CD14-positive monocyte (primary cell): ENCODE measurements at places on chromosomes 7 and 10.

DNA sequence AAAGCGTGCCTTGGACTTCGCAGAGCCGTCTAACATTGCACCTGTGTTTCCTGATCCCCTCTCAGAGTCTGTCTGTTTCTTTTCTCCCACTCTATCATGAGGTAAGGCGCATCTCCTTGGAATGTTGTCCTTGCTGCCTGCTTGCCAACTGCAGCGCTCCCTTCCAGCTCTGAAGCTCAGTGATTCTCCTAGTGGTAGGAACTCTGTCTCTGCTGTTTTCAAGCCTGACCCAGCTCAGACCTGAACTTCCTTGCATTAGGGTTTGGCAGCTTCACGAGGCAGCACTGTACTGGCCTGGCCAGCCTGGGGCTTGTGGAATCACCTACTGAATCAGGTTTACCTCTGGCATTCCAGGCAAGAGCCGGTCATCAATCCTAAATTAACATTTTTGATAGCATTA lies 123.9 kb downstream of the CREB5 start:
- no peak for DNase-seq

GRCh38 chr10:69014171-69014570 lies 25.6 kb downstream of the KIFBP start:
- peak; percentile 40 for DNase-seq

GRCh38 chr10:25828475-25828874 lies 105.6 kb upstream of the MYO3A start:
- no peak for DNase-seq

DNA sequence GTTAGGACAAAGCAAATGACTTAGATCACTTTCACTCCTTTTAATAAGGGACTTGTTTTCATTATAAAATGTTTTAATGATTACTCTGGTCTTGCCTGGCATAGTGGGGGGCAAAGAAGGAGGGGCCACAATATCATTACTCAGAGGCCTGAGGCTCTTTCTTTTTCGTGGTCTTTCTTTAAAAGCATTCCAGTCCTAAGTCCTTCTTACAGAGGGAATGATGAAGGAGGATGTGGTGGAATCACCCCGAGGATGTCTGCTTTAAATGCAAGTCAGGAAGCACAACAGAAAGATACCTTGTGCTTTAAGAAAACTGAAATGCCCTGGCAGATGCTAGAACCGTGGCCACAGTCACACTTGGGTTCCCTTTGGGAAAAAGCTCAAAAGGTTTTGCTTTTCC lies 379.1 kb downstream of the INHBA start:
- no peak for DNase-seq

- DNase-seq, result no peak
Observed at GRCh38 chr10:8224591-8224990, 170.1 kb downstream of the GATA3 start.

GRCh38 chr10:4234661-4235060 lies 449.7 kb upstream of the KLF6 start:
- no peak for DNase-seq

DNA sequence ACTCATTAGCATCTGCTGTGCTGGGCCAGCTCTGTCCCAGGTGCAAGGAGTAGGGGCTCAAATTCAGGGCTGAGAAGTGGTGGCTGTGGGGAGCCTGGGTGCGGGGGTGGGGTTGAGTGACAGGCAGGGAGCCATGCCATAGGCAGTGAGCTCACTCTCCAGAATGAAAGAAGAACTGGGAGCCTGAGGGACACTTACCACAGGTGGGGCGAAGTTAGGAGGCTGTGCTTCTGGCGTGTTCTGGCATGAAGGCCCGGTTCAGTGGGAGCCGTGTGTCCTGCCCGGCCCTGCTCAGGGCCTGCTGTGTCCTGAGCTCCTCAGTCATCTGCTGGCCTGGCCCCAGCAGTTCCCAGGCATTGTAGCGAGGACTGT lies 62.5 kb downstream of the MKI67 start:
- no peak for DNase-seq

- no peak for DNase-seq
Observed at GRCh38 chr7:42241424-42241823, 4.4 kb upstream of the GLI3 start.

- no peak for DNase-seq
Observed at GRCh38 chr10:57898231-57898630, 369.5 kb downstream of the IPMK start.

- no peak for DNase-seq
Observed at GRCh38 chr7:53446170-53446569, 410.7 kb downstream of the POM121L12 start.

DNA sequence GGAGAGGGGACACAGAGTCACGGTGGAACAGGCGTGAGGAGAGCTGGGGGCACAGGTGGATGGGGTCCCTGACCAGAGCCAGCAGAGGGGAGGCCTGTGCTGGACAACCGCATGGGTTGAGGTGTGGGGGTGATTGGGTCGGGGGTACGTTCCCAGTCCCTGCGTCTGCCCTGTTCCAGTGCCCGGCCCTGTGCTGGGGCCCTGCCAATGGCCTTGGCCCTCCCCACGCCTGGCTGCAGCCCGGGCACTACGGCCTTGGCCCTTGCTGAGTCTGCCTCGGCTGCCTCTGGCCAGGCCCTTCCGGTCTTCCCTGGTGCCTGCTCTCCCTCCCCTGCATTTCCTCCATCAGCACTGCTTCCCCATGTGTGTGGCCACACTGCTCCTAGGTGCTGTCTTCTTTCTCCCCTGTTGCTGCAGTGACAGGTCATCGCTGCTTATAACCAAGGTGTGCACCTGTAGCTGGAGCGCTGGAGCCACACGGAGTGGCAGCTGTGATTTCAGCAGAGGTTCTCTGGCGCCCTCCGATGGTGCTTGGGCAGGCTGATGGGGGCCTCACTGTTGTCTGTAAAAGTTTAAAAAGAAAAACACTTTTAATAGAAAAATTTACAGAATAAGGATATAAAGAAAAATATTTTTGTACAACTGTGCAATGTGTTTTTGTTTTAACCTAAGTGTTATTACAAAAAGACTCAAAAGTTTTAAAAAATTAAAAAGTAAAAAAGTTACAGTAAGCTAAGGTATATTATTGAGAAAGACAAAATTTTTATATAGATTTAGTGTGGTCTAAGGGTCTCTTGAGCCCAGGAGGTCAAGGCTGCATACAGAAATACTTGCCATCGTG lies 45.2 kb upstream of the BHLHA15 start:
- DNase-seq, result peak; percentile 32

DNA sequence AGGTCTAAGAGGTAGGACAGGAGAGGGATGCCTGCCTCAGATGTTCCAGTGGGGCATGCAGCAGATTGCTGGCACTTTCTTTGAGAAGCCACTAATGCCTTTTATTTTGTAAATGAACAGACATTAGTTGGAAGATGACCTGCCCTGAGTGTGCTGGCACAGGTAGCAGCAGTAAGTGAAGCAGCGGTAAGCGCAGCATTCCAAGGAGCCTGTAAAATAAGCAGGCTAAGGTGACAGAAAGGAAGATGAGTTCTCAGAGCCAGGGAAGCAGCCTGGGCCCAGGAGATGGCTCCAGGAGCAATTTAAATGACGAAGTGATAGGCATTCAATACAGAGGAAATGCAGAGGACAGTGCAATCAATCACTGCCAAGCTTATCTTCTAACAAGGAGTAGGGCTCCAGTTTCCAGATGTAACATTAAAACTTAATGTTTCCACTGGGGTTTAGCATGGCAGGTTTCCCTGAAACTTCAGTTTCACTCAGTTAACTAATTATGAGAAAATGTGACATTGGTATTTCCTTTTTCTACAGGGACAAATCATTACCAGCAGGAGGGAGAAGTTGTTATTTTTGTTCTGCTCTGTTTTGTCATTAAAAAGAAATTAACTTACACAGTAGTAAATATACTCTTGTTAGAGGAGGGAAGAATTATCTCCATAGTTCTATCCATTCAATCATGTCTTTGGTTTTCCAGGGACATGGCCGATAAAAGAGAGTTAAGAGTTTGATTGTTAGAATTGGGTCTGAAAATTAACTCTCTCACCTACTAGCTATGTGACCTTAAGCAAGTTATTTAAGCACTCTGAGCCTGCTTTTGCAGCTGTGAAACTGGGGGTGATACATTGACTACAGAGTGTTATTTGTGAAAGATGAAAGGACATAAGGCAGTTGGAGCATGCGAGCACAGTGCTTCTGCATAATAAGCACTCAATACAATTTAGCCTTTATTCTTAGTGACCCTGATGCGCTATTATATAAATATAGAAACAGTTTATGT lies 96.6 kb upstream of the PTN start:
- DNase-seq, result no peak

DNA sequence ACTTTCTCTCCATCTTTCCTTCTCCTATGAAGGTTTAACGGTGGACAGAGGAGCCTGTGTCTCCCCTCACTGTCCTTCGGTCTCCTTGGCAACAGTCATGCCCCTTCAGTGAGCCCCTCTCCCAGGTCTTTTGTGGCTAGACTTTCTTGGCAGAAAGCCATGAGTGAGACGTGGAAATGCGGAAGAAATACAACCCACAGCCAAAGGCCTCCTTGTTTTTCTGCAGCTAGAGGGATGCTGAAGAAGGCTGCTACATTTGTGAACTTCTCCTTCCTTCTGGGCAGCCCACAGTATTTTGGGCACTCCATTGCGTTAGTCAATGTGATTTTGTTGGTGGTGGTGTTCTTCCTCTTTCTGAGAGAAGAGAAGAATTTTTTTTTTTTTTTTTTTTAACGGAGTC lies 333.7 kb upstream of the PODXL start:
- DNase-seq, result peak; percentile 24

DNA sequence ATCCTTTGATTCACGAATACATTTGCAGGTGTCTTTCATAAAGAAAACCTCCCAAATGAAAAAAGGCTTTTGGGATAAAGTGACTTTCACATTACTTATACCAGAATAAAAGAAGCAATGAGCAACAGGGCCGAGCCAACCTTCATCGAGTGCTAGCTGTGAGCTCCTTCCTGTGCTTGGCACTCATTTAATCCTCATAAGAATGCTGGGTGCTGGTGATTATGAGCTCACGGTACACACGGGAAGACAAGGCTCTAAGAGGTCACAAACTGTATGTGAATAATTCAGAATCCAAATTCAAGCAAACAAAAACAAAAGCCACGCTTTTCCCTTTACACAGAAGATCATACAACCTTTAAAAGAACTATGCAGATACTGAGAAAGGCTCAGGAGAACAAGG lies 156.2 kb downstream of the COBL start:
- no peak for DNase-seq

GRCh38 chr7:156941393-156942182 lies 7.9 kb upstream of the NOM1 start:
- no peak for DNase-seq

- no peak for DNase-seq
Observed at GRCh38 chr7:151410405-151411390, 860 bp upstream of the WDR86 start.

GRCh38 chr10:123618224-123618623 lies 47.9 kb upstream of the GPR26 start:
- DNase-seq, result no peak

GRCh38 chr10:60043561-60044241 lies 137.3 kb upstream of the CCDC6 start:
- no peak for DNase-seq

- no peak for DNase-seq
Observed at GRCh38 chr10:536371-536925, 153.0 kb downstream of the DIP2C start.

GRCh38 chr10:29598851-29599311 lies 35.9 kb downstream of the SVIL start:
- DNase-seq, result no peak

DNA sequence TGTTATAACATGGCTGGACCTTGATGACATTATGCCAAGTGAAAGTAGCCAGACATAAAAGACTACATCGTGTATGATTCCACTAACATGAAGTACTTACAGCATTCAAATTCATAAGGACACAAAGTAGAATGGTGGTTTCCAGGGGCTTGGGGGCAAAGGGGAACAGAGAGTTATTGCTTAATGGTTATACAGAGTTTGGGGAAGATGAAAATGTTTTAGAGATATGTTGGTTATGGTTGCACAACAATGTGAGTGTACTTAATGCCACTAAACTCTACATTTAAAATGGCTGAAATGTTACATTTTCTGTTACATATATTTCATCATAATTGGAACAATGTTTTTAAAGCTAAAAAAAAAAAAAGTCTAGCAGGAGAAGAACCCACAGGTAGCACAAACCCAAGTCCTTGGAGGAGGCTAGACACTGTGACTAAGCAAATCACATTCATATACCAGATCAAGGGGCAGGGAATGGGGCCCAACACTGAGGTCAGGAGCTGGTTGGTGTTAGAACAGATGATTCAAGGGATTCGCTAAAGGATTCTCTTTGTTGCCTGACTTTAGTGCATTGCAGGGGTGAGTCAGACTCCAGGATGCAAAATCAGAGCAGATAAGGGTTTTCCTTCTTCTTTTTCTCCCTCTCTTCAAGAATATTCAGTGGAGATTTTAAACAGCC lies 25.1 kb upstream of the AOAH start:
- DNase-seq, result peak; percentile 96

GRCh38 chr7:24283897-24284698 lies at the start of gene NPY:
TSS of gene NPY (plus strand) at chr7:24284190. CDS start at chr7:24285241, 1,051 bp downstream.
- DNase-seq, result no peak

DNA sequence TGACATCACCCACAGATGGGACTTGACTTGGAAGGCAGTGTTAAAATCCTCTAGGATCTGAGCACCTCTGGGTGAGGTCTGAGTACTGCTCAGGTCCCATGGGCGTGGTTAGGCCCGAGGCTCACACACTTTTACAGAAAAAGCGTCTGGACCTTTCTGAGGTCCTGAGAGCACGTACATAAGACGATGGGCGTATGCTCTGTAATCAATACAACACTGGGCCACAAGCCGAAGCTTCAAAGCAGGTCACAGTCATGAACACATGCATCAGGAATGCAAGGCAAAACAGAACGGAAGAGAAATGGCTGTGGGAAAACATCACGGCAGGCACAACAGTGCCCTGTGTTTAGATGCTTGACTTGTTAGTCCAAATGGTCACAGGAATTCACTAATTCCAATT lies 112.2 kb downstream of the LARP4B start:
- DNase-seq, result no peak

GRCh38 chr7:78124216-78124615 lies 325.6 kb downstream of the PHTF2 start:
- DNase-seq, result no peak

DNA sequence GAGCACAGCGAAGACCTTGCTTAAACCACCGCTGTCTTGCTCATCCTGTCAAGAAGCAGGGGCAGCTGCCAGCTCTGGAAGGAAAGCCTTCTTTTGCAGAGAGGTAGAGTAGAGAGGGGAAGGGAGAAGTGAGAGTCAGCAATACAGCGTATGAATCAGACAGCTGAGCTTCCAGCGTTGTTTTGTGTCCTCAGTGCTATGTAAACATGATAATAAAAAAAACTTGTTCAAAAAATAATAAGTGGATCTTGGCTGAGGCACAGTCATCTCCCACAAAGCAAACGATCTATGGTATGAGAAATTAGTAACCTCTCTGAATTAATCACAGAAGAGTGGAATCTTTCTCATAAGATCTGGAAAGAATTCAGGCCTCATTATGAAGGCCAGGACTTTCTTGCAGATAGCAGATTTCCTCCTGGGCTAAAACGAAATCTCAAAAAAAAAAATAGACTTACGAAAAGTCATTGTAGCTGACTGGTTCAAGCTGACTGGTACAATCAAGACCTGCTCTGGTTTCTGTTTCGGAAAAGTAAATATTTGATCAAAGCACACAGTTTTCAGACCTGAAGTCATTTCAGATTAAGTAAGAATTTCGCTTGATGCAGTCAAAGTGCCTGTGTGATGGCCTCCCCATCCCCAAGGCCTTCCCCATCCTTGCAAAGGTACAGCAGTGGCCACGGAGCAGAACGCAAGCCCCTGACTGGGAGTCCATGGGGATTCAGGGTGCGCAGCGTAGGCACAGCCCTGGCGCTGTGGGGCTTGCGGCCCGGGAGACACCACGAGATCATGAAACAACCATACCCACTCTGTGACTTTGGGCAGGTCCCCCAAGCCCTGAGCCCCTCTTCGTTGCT lies 29.4 kb downstream of the CHST15 start:
- DNase-seq, result peak; percentile 82

GRCh38 chr7:155222061-155222460 lies 75.6 kb upstream of the INSIG1 start:
- DNase-seq, result no peak
